Nucleus accumbens (tissue), 56 donors: ENCODE measurements at places on chromosomes 11 and 22.

- DNase-seq = no peak
Measured at GRCh38 chr11:14578541-14578956, 58.4 kb upstream of the PSMA1 start.

DNA sequence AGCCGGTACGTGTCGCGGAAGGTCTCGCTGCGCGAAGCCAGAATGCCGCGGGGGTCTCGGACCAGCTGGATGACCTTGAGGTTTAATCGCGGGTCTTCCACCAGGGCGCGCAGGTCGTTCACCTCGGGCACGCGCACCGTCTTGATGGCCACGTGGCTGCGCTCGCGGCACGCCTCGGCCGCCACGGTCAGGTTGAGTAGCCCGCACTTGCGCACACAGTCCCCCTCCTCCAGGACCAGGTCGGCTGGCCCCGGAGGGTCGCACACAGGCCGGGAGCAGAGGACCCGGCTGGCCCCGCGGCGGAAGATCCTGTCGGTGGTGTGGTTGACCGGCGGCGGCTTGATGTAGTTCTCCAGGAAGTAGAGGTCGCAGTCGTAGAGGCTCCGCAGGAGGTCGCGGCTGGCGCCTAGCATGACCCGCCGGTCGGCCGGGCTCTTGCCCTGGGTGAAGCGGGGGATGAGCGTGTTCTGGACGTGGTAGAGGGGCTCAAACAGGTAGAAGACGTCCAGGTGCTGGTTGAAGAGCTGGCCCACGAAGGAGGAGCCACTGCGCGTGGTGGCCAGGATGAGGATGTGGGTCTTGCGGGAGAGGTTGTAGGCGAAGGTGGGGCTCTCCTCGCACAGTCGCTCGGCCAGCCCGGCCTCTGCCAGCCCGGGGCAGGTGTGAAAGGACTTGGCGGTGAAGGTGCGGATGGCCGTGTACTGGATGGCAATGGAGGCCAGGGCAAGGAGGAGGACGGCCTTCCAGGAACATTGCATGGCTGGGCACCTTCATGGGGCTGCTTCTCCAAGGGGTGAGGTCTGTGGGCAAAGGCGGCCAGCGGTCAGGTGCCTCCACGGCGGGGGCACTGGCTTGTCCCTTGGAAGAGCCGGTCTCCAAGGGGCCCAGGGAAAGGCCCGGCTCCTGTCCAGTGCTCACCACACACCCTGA is 15.0 kb downstream of the CHST1 start:
- DNase-seq = no peak

DNA sequence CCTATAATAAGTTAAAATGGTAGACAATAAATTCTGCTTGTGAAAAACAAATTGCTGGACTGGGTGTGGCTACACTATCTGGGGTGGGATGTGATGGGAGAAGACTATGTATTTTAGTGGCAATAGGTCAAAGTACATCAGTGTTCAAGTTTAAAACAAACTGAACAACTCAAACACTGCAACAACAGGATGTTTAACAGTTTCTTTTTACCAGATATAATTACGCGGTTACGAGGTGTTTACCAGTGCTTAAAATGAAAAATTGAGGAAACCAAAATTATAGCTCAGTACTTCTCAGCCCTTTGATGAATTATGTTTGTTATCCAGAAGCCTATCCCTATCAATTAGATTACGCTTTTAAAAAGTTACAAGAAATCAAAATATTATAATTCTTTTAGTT is 3.2 kb downstream of the PRDM10 start:
- no peak for DNase-seq

- DNase-seq = no peak
Measured at GRCh38 chr11:87331273-87331672, 293.5 kb downstream of the TMEM135 start.

GRCh38 chr11:28347371-28347770 is 239.2 kb downstream of the METTL15 start:
- no peak for DNase-seq

GRCh38 chr11:111417766-111418435 is 38.8 kb upstream of the POU2AF1 start:
- DNase-seq = no peak

DNA sequence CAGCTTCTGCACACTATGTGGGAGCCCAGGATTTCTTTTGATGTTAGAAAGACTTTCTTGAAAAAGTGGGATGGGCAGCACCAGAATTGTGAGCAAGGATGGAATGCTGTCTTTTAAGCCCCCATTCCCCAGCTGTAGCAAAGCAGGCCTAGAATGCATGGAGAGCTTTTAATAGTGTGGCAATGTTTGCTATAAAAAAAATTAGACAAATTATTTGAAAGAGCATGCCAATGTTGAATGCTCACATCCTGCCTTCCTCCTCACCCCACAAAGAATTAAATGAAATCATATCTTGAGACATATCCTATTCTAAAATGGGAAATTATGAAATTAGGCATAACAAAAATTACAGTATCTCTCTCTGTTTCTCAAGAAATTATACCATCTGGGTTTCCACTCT is 154.7 kb downstream of the C11orf91 start:
- DNase-seq = no peak

DNA sequence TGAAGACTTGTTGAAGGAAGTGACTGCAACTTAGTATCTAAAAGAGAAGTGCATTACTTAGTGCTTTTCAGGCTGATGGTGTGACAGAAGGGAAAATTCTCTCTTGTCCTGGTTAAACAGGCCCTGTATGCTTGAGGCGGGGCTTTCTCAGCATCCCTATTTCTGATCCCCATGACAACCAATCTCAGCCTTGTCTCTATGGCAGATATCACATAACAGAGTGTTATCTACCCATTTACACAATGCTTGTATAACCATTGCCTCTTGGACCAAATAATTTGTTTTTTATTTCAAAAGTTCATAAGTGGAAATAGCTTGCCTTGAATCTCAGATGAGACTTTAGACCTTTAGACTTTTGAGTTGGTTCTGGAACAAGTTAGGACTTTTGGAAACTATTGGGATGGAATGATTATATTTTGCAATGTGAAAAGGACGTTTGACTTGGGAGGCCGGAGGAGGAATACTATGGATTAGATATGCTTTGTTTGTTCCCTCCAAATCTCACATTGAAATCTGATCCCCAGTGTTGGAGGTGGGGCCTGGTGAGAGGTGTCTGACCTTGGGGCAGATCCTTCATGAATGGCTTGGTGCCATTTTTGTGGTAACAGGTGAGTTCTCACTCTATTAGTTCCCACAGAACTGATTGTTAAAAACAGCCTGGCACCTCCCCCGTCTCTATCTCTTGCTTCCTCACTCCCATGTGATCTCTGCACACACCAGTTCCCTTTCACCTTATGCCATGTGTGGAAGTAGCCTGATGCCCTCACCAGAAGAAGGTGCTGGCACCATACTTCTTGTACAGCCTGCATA is 3.1 kb upstream of the GLYAT start:
- no peak for DNase-seq

DNA sequence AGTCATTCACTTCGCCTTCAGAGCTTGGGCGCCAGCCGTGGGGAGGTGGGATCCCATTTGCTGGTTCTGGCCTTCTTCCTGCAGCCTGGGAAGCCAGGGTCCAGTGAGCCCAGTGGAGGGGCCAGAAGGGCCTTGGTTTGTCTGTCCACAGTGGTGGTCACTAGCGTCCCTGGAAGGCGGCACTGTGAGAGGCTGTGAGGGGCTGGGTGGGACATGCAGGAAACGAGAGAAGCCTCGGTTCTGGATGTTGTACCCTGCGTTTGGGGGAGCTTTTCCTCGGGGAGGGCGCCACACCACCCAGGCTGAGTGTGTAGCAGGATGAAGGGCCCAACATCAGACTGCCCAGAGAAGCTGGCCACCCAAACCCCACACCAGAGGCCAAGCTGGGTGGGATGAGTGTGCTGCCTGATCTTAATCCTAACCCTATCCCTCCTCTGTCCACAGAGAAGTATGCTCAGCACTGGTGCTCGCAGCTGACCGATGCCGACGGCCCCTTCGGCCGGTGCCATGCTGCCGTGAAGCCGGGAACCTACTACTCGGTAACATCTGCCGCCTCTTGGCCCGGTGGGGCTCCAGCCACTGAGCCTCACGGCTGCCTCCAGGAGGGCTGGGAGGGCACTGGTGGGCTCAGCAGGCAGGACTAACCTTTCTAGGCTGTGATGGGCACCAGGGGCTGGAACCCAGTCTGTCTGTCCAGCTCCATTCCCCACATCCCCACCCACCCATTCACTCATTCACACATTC is 14.4 kb downstream of the MUC5AC start:
- no peak for DNase-seq

DNA sequence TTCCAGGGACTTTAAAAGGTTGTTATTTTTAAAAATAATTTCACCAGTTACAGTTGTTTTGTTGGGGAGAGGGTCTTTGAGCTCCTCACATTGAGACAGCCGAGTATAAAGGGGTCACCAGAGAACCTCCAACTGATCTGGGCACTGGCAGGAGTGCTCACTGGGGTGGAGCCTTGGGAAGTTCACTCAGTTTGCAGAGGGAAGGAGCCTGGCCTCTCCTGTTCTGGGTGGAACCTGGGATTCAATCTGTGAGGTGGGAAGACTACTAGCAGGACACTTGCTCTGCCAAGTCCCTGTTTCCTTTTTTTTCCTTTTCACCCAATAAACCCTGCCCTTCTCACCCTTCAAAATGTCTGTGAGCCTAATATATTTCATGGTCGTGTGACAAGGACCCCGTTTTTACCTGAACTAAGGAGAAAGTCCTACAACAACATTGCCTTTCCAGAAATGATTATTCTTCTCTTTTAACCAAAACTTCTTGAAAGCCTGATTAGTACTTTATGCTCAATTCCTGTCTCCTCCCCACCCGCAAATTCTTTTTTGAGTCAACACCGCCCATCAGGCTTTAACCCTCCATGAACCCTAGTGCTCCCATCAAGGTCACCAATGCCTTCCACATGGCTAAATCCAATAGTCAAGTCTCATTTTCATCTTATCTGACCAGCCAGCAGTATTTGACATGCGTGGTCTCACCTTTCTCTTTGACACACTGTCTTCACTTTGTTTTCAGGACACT is 22.0 kb upstream of the MSANTD2 start:
- DNase-seq = no peak

- no peak for DNase-seq
Measured at GRCh38 chr22:50339945-50340879, 2.9 kb upstream of the PPP6R2 start.
